H7 (cell line): ENCODE measurements at places on chromosomes 3 and 15. TPM values are rescaled to one million over a fixed set of nuclear protein-coding genes. Genes with fewer than 3 reads are reported as not detected.

DNA sequence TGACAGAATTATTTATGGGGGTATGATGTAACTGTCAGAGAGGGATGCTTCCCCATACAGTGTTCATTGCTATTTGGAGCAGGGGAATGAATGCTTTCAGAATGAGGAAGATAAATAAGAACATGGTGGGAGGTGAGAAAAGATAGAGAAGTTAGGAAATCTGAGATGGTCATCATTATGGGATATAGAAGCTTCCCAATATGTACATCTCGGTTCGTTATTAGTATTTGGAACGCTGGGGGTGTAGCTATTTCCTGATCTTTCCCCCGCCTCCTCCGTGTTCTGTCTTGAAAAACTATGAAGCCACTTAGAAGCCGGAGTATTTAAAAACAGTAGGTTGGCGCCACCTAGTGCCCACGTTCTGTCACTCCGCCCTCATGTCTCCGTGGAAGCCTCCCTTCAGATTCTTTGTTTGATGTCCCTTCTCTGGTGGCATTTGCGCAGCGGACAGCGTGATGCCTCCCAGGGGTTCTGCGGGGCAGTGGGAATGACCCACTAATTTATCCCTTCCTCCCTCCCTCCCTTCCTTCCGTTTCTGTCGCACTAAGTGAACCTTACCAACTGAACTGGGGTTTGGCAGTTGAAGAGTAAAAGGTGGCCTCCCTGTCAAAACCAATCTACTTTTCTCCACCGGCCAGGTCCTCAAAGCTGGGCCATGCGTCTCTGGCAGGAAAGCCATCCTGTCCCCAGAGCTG lies 184.5 kb downstream of the FEZF2 start:
- peak; percentile 81 for DNase-seq

DNA sequence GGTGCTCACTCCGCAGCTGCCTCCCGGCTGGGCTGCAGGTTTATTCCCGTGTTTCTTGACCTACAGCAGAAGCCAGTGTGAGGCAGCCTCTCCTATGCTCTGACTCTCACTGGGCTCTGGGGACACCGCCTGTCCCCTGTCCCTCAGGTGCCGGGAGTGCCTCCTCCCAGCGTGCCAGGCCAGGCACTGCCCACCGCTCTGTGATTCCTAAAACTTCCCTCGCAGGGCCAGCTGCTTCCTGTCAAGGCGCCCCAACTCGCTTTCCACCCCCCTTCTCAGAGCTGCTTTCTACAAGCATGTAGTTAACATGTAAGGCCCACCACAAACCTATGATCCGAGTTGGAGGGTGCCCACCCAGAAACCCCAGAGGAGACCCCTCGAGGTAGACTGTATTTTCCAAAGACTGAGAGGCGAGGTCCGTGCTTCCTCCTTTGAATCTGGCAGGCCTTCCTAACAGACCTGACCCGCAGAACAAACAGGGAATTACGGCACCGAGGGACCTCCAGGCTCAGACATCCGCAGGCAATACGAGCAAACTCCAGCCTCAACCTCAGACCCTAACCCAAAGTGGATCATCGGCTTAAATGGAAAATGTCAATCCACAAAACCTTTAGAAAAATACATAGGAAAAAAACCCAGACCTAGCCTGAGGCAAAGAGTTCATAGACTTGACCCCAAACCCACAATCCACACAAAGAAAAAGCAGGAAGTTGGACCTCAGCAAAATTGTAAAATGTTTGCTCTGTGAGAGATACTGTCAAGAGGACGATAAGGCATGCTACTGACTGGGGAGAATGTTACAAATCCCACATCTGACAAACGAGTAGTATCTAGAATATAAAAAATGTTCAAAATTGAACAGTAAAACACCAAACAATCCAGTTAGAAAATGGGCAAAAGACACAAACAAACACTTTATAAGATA lies 121.3 kb upstream of the IQSEC1 start:
- peak; percentile 52 for DNase-seq

- no peak for DNase-seq
Measured at GRCh38 chr3:129015388-129016105, 14.4 kb downstream of the EFCC1 start.

DNA sequence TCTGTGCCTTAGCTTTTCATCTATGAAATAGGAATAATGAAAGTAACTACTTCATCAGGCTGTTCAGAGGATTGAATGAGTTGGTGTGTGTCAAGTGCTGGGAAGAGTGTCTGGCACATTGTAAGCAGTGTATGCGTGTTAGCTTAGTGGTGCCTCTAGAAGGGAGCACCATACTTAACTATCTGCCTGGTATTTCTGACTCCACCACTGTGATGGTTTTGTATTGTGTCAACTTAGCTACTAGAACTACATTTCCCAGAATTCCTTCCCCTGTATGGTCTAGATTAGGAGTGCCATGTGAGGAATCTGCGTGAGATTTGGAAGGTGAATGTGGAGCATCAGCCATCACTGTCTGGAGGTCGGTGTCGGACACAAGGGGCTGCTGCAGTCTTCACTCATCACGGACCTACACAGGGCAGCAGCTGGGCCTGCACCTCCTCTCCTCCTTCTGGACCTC lies 115.4 kb upstream of the GALNT15 start:
- no peak for DNase-seq

The ALS2CL gene
- total RNA-seq: 4.9 and 10.1 TPM in 2 replicates

The ATP13A4 gene
- total RNA-seq: 0.14 and 0.81 TPM in 2 replicates

The DPPA2 gene
- total RNA-seq: 10.3 and 17.7 TPM in 2 replicates
